Activated T-helper 2 cell treated with anti-CD3 and anti-CD28 coated beads, Interferon-gamma antibody, Interleukin-2, Interleukin-4, amounts not matched to agents 10 μg/mL and 5 μg/mL and 100 μg/mL, durations not matched to agents 14 hours and 24 hours and 36 hours (primary cell): ENCODE measurements at places on chromosomes 4 and X. TPM values are rescaled to one million over a fixed set of nuclear protein-coding genes. Genes with fewer than 3 reads are reported as not detected.

VSIG1 gene
- total RNA-seq, result 0.34 TPM in 1 of 2 replicates, not detected in the other

HGFAC gene
- total RNA-seq, result not detected in 2 replicates

AMBN gene
- not detected in 2 replicates for total RNA-seq

MAGEB2 gene
- total RNA-seq, result not detected in 2 replicates

GUCY1A1 gene
- not detected in 2 replicates for total RNA-seq

NDP gene
- total RNA-seq, result not detected in 2 replicates

PWWP3B gene
- not detected in 2 replicates for total RNA-seq

ADGRG4 gene
- total RNA-seq, result not detected in 2 replicates

TMEM154 gene
- 10.3 and 12.1 TPM in 2 replicates for total RNA-seq

KLB gene
- total RNA-seq, result not detected in 2 replicates

UGT2B17 gene
- not detected in 2 replicates for total RNA-seq

LGI2 gene
- not detected in 2 replicates for total RNA-seq

FGF13 gene
- total RNA-seq, result not detected in 2 replicates

HPGD gene
- total RNA-seq, result 0.48 and 1.2 TPM in 2 replicates

DUSP9 gene
- total RNA-seq, result 0.11 and 0.16 TPM in 2 replicates

MUC7 gene
- total RNA-seq, result not detected in 2 replicates

ASB11 gene
- not detected in 2 replicates for total RNA-seq

RPS6KA6 gene
- total RNA-seq, result 0.14 and 0.27 TPM in 2 replicates

LRAT gene
- total RNA-seq, result 0.07 TPM in 1 of 2 replicates, not detected in the other

EDA gene
- total RNA-seq, result 0.57 TPM in 2 replicates

FGFR3 gene
- total RNA-seq, result 0.67 and 0.80 TPM in 2 replicates

MAP7D2 gene
- total RNA-seq, result 0.21 and 0.46 TPM in 2 replicates

DIPK2B gene
- not detected in 2 replicates for total RNA-seq

RBM46 gene
- not detected in 2 replicates for total RNA-seq

SRPX gene
- total RNA-seq, result not detected in 2 replicates

MEPE gene
- total RNA-seq, result not detected in 2 replicates

CABS1 gene
- not detected in 2 replicates for total RNA-seq

ADH4 gene
- not detected in 2 replicates for total RNA-seq

DCAF4L1 gene
- total RNA-seq, result 0.11 and 0.18 TPM in 2 replicates

UCP1 gene
- not detected in 2 replicates for total RNA-seq

LONRF3 gene
- 0.46 and 0.62 TPM in 2 replicates for total RNA-seq

COL4A6 gene
- total RNA-seq, result not detected in 2 replicates

VCX3B gene
- total RNA-seq, result not detected in 2 replicates

EREG gene
- total RNA-seq, result not detected in 2 replicates

GYPE gene
- 0.21 and 0.25 TPM in 2 replicates for total RNA-seq

LDB2 gene
- total RNA-seq, result not detected in 2 replicates

RHOXF2 gene
- not detected in 2 replicates for total RNA-seq

GRIA2 gene
- total RNA-seq, result not detected in 2 replicates

GALNTL6 gene
- not detected in 2 replicates for total RNA-seq

NIPAL1 gene
- 0.82 and 1.4 TPM in 2 replicates for total RNA-seq

ODAPH gene
- total RNA-seq, result not detected in 2 replicates

PSAPL1 gene
- total RNA-seq, result not detected in 2 replicates

USP17L24 gene
- total RNA-seq, result not detected in 2 replicates

FHIP1A gene
- not detected in 2 replicates for total RNA-seq

PPEF1 gene
- total RNA-seq, result not detected in 2 replicates

BMPR1B gene
- not detected in 2 replicates for total RNA-seq

GRID2 gene
- total RNA-seq, result not detected in 2 replicates

GLRA2 gene
- not detected in 2 replicates for total RNA-seq

RPA4 gene
- 0.74 and 1.3 TPM in 2 replicates for total RNA-seq
